CD4-positive, alpha-beta T cell treated with Interleukin-17A for 1 hour (primary cell): ENCODE measurements at places on chromosomes 1 and 21.

GRCh38 chr1:87953732-87954344 is 625.2 kb downstream of the LMO4 start:
- DNase-seq: peak; percentile 67

- DNase-seq: no peak
Observed at GRCh38 chr1:229585338-229585737, 26.8 kb upstream of the ABCB10 start.

DNA sequence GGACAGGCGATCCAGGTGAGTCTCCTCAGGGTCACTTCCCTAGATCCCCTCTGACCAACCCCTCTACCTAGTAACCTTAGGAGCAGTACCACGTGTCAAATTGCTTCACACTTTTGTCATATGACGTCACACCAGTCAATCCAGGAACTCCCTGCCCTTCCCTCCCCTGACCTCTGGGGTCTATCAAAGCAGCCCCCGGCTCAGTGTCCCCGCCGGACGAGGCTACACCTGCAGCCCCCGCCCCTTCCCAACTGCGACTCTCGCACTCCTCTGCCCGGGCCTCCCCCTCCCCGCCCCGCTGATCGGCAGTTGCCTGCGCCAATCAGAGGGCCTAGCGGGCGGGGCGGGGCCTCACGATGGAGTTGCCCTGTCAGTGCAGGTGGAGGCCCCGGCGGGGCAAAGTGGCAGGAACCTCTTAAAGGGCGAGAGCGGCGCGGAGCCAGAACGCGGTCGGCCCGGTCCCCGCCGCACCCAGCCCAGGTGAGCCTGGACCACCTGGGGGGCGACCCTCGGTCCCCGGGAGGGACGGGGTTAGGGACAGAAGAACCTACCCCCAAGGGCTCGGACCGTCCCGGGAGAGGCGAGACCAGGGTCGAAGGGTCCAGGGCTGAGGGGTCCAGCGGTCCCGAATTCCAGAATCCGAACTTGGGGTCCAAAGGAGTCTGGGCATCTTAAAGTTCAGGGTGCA is 27.5 kb upstream of the EPB41 start:
- DNase-seq: peak; percentile 92

DNA sequence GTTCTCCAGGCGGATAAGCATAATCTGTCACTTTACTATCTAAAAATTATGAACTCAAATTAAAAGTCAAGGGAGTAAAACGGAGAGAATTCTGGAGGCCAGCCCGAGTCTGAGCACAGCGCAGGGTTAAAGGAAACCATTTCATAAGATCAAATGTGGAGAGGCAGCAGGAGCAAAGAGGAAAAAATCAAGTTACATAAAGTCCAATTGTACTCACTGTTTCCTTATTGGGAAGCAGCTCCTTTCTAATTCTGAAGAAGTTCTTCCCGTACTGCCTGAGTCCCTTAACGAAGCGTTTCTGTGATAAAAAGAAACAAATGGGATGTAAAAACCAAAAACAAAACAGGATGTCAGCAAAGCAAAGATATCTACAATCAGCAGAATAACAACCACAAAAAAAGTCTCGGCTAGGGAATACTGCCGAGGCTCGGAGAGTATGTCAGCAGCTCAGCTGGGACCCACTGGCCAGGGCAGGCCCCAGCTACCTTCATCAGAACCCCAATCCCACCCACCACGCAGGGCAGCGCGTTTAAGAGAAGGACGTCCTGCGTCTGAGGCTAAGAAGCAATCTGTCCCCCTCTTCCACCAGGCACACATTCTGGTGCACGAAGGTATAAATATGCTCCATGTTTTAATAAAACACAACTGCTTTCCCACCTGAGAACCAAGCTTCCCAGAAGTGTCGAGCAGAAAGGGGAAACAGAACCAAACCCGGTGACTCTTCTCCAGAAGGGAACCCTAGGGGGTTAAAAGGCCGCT is 104.8 kb downstream of the SLC45A1 start:
- DNase-seq: peak; percentile 22

GRCh38 chr21:32270748-32271147 is 8.1 kb downstream of the MIS18A start:
- DNase-seq: no peak

GRCh38 chr1:71755441-71755840 is 526.9 kb downstream of the NEGR1 start:
- DNase-seq: no peak

DNA sequence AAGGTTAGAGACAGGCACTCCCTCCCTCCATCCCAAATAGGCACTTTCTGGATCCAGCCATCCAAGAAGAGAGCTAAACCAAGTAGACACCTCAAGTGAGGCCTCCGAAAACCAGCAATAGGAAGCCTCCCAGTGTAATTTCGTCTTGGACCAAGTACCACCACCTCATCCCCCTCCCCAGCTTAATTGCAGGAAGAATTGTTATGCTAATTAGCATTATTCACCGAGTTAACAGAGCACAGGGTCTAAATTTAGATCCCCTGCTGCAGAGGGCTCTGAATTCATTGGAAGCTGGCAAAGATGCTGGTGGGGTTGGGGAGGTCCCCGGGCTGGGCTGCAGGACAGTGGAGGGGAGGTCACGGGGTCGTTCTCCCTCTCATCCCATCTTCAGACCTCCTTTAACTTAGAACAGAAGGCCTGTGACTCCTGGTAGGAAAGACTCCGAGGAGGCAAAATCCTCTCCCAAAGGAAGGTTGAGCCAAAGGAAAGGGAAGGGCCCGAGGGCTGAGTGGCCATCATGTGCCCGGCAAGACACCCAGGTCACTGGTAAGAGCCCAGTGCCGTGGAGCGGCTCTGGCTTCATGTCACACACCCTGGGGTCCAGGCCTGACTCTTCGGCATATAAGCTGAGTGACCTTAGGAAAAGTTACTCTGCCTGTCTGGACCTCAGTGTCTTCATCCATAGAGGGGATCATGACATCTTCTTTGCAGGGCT is 209.2 kb upstream of the GRIK3 start:
- DNase-seq: no peak

DNA sequence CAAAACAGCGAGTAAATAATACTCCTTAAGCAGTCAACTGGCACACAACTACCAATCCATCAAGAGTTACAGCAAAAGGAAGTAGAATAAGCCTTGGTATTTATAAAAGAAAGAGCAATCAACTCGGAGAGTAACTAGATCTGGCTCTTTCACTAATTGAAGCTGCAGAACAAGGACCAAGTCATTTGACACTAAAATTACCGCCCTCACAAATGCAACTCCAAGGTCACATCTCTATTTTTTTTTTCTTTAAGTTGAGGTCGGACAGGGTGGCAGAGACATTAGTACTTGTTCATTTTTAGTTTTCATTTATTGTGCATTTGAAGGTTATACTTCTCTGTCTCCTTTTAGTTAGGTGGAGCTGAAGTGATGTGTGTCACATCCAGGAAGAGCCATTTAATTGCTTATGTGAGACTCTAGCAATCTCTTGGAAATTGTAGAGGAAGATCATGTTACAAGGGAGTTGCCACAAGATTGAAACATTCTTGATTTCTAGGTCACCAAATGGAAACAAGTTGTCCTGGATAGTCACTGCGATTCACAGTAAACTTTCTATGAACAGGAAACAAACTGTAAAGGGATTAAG is 138.1 kb upstream of the ADAMTS5 start:
- DNase-seq: no peak

GRCh38 chr1:164614316-164614715 is 55.3 kb downstream of the PBX1 start:
- DNase-seq: no peak

DNA sequence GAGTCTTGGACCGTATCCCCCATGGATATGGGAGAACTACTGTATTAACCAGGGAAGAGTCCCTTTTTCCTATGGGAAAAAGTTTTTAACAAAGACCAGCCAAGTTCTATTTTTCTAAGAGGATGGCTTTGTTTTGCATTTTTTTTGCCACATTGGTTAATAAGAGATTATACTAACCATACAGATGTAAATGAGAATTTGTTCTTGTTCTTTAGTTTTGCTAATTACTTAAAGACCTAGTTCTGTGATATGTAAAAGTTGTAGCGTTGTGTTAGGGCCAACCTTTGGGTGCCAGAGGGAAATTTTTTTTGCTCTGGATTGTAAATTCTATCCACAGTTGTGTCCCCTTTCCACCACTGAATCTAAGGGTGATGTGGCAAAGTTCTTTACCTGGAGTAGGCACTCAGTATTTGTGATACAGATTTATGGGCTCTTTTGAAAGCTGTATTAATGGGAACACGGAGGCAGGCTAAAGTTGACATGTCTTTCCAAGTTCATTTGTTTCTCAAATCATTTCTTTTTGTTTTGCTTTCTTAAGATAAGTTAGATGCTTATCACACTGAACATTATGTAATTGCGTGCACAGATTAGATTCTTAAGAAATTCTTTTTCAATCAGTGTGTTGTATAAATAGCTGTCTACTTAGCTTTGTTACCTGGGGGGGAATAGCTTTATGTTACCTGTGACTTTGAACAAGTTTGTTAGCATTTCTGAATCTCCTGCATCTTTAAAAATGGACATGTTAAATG is 2.9 kb downstream of the SOAT1 start:
- DNase-seq: no peak

- no peak for DNase-seq
Observed at GRCh38 chr1:228839656-228840055, 104.4 kb downstream of the RHOU start.

DNA sequence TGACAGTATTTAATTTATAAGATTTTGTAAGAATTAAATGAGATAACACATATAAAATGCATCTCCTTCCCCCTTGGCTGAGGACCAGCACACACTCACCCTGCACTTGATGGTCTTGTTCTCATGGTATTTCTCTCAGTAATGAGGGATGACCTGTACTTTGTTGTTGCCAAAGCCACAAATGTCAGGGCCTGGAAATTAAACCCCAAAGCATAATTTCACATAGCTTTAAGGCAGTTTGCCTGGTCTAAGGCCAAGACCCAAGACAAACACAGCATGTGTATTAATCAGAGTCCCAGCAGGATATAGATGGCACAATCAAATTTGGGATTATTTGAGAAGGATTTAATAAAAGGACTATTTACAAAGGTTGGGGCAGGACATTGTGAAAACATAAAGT is 48.6 kb upstream of the EPS15 start:
- DNase-seq: no peak

DNA sequence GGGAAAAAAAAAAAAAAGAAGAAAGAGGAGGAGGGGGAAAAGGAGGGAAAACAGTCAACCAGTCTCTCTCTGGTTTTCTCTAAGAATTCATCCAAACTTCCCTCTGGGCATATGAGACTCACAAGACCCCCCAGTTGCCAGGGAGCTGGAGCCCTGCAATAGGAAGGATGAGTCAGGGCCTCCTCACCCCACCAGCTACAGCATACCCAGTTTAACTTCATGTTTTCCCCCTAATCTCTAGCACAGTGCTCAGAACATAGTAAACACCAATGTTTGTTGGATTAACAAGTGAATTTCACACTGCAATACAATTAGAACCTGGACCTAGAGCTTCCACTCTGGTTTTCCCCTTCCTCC is 7.8 kb downstream of the F11R start:
- peak; percentile 18 for DNase-seq

- peak; percentile 38 for DNase-seq
Observed at GRCh38 chr1:214332946-214333798, 52.2 kb downstream of the SMYD2 start.

- no peak for DNase-seq
Observed at GRCh38 chr1:93865253-93865652, 13.8 kb downstream of the DNTTIP2 start.

DNA sequence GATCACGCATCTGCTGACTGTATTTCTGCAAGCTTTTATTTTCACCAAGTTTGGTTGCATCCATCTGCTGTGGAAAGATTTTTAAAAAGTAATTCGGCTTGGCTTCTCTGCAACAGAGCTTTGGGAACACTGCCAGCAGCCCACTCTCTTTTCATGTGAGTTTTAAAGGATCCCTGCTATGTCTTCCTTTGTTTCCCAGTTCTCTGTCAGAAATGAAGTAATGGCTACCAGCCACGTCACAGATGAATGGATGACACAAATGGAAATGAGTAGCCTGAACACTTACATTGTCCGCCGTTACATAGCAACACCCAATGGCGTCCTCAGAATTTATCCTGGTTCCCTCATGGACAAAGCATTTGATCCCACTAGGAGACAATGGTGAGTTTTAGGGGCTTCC is 80.6 kb upstream of the RAVER2 start:
- no peak for DNase-seq

DNA sequence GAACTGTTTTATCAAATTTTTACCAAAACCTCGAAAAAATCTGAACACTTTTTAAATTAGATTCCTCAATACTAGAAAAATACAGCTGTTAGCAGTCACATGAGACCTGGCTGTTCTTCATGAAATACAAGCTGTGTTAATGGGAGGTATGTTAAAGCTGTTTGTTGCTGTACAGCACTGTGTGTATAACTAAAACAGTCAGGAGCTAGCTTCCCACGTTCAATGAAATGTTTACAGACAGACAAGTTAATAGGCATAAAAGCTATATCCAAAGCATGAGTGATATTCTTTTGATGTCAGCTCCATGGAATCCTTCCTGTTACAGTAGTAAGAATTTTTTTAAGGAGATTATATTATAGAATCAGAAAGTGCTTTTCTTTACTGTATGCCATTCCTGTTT is 223.2 kb upstream of the FOXD3 start:
- DNase-seq: no peak

GRCh38 chr1:107649023-107649422 is 316.0 kb downstream of the VAV3 start:
- peak; percentile 14 for DNase-seq

GRCh38 chr1:175129182-175129581 is 61.5 kb downstream of the TNN start:
- no peak for DNase-seq

GRCh38 chr21:42107881-42108553 is 36.9 kb downstream of the UMODL1 start:
- peak; percentile 65 for DNase-seq

DNA sequence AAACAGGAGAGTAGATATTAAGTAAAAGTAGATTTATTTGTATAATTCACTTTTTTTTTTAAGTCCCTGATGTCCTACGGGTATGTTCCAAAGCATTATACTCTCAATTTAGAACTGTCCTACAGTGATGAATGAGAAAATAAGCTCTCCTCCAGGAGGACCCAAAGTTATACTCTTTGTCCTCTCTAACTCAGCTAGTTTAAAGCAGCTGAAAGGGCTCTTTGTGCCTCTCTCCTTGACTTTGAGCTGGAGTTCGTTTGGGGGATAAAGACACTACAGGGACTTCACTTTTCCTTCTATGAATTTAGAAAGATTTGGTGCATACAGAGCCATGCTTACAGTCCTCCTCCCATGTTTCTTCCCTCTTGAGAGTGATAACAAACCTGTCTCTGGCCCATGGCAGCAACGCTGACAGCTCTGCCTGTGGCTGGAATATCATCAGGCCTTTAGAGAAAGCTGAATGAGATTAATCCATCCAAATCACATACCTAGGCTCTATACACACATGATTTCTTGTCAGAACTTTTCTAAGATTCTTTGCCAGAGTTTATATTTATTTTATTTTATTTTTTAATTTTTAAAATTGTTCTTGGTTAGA is 134.3 kb downstream of the PIK3R3 start:
- DNase-seq: no peak

- DNase-seq: peak; percentile 86
Observed at GRCh38 chr1:100452641-100453040, 85.3 kb upstream of the GPR88 start.

GRCh38 chr1:111729946-111730681 is 9.1 kb downstream of the INKA2 start:
- no peak for DNase-seq

- no peak for DNase-seq
Observed at GRCh38 chr1:115041654-115042053, 12.0 kb downstream of the TSHB start.
